ENCODE measurements at places on chromosomes 6 and 20. TPM values are rescaled to one million over a fixed set of nuclear protein-coding genes. Genes with fewer than 3 reads are reported as not detected.

OPRM1 gene
- total RNA-seq, result not detected

SRMS gene
- total RNA-seq, result not detected

CST4 gene
- total RNA-seq, result not detected

PEX3 gene
- 12.6 TPM for total RNA-seq

PPP1R16B gene
- 0.57 TPM for total RNA-seq

All from neural crest cell (in vitro differentiated cells).